ENCODE measurements at places on chromosomes 12 and 14.

GRCh38 chr12:123442774-123443173, 6.3 kb upstream of the RILPL2 start:
- H3K27me3 ChIP-seq, result no peaks in the 10 kb centered on the region
- peaks cover 11% of the 10 kb centered on the region for H3K4me1 ChIP-seq
- H3K27ac ChIP-seq, result no peak overlapping the region
- no peak for DNase-seq
- no peaks in the 10 kb centered on the region for H3K36me3 ChIP-seq
- no peak overlapping the region for H3K4me3 ChIP-seq

GRCh38 chr14:42299692-42300091, 693.0 kb downstream of the LRFN5 start:
- no peak for DNase-seq
- H3K4me1 ChIP-seq, result no peaks in the 10 kb centered on the region
- no peak overlapping the region for H3K27ac ChIP-seq
- H3K36me3 ChIP-seq, result no peaks in the 10 kb centered on the region
- H3K4me3 ChIP-seq, result no peak overlapping the region
- no peaks in the 10 kb centered on the region for H3K27me3 ChIP-seq

- H3K27me3 ChIP-seq, result no peaks in the 10 kb centered on the region
- no peak overlapping the region for H3K27ac ChIP-seq
- H3K36me3 ChIP-seq, result no peaks in the 10 kb centered on the region
- H3K4me3 ChIP-seq, result no peak overlapping the region
These were observed 18.4 kb upstream of the SAMD4A start for GRCh38 chr14:54548491-54548890.

- no peak overlapping the region for H3K27ac ChIP-seq
- H3K4me1 ChIP-seq, result no peaks in the 10 kb centered on the region
- H3K4me3 ChIP-seq, result no peak overlapping the region
- no peaks in the 10 kb centered on the region for H3K27me3 ChIP-seq
These were observed 153.0 kb upstream of the DIO2 start for GRCh38 chr14:80364274-80364673.

GRCh38 chr12:115257791-115258190, 573.8 kb upstream of the TBX3 start:
- H3K36me3 ChIP-seq, result no peaks in the 10 kb centered on the region
- no peak overlapping the region for H3K27ac ChIP-seq
- no peaks in the 10 kb centered on the region for H3K27me3 ChIP-seq
- no peak for DNase-seq
- no peak overlapping the region for H3K4me3 ChIP-seq

GRCh38 chr14:68789821-68790643, 2.8 kb downstream of the ZFP36L1 start:
- no peaks in the 10 kb centered on the region for H3K27me3 ChIP-seq
- peak overlapping the region; percentile 99 for H3K4me3 ChIP-seq
- peaks cover 44% of the 10 kb centered on the region for H3K4me1 ChIP-seq
- H3K27ac ChIP-seq, result peak overlapping the region; percentile 99

GRCh38 chr12:1619587-1619986, 9.4 kb upstream of the WNT5B start:
- no peak overlapping the region for H3K27ac ChIP-seq
- no peaks in the 10 kb centered on the region for H3K36me3 ChIP-seq
- no peaks in the 10 kb centered on the region for H3K4me1 ChIP-seq
- no peaks in the 10 kb centered on the region for H3K27me3 ChIP-seq

DNA sequence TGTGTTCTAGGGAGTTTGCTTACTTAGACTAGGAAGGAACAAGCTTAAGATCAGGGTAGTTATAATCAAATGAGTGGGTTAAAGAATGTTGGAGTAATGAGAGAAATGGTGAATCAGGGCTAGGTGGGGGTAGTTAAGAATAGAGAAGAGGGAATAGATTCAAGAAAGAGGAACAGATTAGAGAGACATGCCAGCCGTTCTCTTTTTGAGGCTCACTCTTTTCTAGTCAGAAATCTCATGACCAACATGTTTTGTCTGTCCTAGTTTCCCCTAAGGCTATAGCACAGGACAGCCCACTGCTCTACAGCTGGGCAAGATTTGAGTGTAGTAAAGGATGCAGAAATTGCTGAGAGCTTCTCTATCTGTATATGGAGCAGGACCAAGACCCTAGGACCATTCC, 258.4 kb downstream of the AKAP6 start:
- H3K27me3 ChIP-seq, result no peaks in the 10 kb centered on the region
- no peak overlapping the region for H3K27ac ChIP-seq
- no peak overlapping the region for H3K4me3 ChIP-seq

DNA sequence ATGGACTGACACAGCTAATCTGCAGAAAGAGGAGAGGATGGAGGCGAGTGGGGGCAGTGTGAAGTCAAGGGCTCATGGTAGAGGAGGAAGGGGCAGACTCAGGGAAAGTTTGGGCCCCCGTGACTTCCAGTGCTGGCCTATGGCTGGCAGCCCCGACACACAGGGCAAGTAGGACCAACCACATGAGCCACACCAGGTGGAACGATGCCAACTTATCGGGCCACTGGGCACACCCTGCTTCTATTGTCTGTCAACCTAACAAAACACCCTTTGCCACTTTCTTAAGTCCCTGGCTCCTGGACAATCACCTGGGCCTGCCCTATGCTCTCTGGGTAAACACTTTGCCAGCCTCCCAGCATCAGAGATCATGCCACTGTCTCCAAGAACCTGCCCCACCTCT, 65.2 kb upstream of the PSMC1 start:
- no peak for DNase-seq
- no peak overlapping the region for H3K27ac ChIP-seq
- no peak overlapping the region for H3K4me3 ChIP-seq
- H3K27me3 ChIP-seq, result no peaks in the 10 kb centered on the region

DNA sequence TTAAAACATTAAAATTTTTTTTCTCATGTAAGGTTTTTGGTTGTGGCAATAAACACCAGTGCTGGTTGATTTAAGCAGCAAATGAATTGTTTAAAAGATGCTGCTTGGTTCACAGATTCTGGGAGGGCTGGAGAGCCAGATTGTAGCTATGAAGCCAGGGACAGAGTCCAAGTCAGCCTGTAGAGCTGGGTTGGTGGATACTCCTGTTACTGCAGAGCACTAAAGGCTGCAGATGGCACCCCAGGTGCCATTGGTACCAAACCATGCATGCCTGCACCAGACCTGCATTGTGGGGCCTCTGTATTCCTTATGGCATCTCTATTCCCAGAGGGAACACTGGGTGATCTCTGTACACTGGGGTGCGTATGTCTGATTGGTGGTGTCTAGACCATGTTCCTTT, 113.3 kb downstream of the SNAPC1 start:
- H3K4me3 ChIP-seq, result no peak overlapping the region
- no peaks in the 10 kb centered on the region for H3K36me3 ChIP-seq
- no peaks in the 10 kb centered on the region for H3K4me1 ChIP-seq
- H3K27ac ChIP-seq, result no peak overlapping the region

GRCh38 chr12:127411981-127412380, 855.0 kb upstream of the TMEM132C start:
- DNase-seq, result no peak
- no peak overlapping the region for H3K4me3 ChIP-seq
- no peak overlapping the region for H3K27ac ChIP-seq
- no peaks in the 10 kb centered on the region for H3K27me3 ChIP-seq
- no peaks in the 10 kb centered on the region for H3K36me3 ChIP-seq
- H3K4me1 ChIP-seq, result no peaks in the 10 kb centered on the region

- no peaks in the 10 kb centered on the region for H3K4me1 ChIP-seq
- H3K4me3 ChIP-seq, result no peak overlapping the region
- H3K36me3 ChIP-seq, result no peaks in the 10 kb centered on the region
- H3K27ac ChIP-seq, result no peak overlapping the region
- no peak for DNase-seq
- H3K27me3 ChIP-seq, result peaks cover 6% of the 10 kb centered on the region
These were observed 867 bp downstream of the RHOJ start for GRCh38 chr14:63205044-63205575.

DNA sequence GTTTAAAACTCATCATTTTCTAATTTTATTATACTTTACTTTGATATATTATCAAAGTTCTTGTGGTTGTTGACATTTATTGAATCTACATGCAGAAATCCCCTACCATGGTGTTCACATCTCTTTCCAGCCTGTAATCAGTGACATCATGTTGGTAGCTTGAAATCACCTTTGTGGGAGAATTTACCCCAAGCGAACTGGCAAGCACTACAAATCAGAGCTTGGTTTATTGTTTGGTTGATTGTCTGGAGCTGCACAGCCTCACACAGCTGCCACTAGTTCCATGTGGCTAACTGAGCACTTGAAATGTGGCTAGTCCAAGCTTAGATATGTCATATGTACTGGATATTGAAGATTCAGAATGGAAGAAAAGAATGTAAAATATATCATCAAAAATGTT, 15.4 kb upstream of the KRT5 start:
- H3K27ac ChIP-seq, result no peak overlapping the region
- no peaks in the 10 kb centered on the region for H3K36me3 ChIP-seq
- no peaks in the 10 kb centered on the region for H3K27me3 ChIP-seq
- no peak overlapping the region for H3K4me3 ChIP-seq
- no peaks in the 10 kb centered on the region for H3K4me1 ChIP-seq

- no peak overlapping the region for H3K27ac ChIP-seq
- no peaks in the 10 kb centered on the region for H3K36me3 ChIP-seq
- no peak overlapping the region for H3K4me3 ChIP-seq
- DNase-seq, result no peak
- peaks cover 13% of the 10 kb centered on the region for H3K4me1 ChIP-seq
These were observed 77.7 kb downstream of the PLXNC1 start for GRCh38 chr12:94225947-94226630.

GRCh38 chr12:16530268-16530850, 75.6 kb downstream of the LMO3 start:
- no peaks in the 10 kb centered on the region for H3K4me1 ChIP-seq
- no peak for DNase-seq
- no peak overlapping the region for H3K27ac ChIP-seq

GRCh38 chr14:32085845-32086383, 8.8 kb downstream of the ARHGAP5 start:
- H3K4me1 ChIP-seq, result no peaks in the 10 kb centered on the region
- no peak overlapping the region for H3K27ac ChIP-seq
- no peak overlapping the region for H3K4me3 ChIP-seq
- DNase-seq, result no peak

- no peaks in the 10 kb centered on the region for H3K27me3 ChIP-seq
- H3K4me3 ChIP-seq, result no peak overlapping the region
- H3K4me1 ChIP-seq, result no peaks in the 10 kb centered on the region
- H3K27ac ChIP-seq, result no peak overlapping the region
- no peak for DNase-seq
These were observed 1320.6 kb downstream of the LRFN5 start for GRCh38 chr14:42927313-42927712.

DNA sequence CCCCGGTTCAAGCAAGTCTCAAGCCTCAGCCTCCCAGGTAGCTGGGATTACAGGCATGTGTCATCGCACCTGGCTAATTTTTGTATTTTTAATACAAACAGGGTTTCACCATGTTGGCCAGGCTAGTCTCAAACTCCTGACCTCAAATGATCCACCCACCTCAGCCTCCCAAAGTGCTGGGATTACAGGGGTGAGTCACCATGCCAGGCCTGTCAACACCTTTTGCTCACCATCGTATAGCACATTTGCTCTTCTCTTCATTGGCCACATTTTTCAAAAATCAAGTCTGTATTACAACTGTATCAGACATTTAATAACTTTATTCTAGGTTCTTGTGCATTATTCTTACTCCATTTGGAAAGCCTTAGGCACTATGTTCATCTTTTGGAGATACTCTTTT, 50.3 kb downstream of the BCAT1 start:
- H3K27me3 ChIP-seq, result peaks cover 3% of the 10 kb centered on the region
- no peak for DNase-seq
- H3K27ac ChIP-seq, result no peak overlapping the region
- no peaks in the 10 kb centered on the region for H3K36me3 ChIP-seq

DNA sequence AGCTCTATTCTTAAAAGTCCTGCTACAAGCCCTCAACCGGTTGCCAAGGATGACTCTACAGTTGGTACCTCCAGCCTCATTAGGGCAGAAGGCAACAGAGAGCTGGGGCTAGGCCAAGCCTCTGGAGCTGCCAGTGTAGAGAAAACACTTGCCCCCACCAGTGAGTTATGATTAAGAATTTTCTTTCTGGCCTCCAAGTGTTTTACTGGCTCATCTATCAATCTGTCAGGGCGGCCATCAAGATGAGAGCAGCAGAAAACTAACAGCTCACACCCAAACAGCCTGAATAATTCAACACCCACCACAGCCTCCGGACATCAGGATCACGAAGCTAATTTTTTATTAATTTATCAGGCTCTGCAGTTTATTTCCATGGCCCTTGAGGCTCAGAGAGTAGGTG, 40.7 kb upstream of the CMKLR1 start:
- no peaks in the 10 kb centered on the region for H3K4me1 ChIP-seq
- no peak overlapping the region for H3K27ac ChIP-seq
- H3K4me3 ChIP-seq, result no peak overlapping the region
- DNase-seq, result no peak
- no peaks in the 10 kb centered on the region for H3K36me3 ChIP-seq

DNA sequence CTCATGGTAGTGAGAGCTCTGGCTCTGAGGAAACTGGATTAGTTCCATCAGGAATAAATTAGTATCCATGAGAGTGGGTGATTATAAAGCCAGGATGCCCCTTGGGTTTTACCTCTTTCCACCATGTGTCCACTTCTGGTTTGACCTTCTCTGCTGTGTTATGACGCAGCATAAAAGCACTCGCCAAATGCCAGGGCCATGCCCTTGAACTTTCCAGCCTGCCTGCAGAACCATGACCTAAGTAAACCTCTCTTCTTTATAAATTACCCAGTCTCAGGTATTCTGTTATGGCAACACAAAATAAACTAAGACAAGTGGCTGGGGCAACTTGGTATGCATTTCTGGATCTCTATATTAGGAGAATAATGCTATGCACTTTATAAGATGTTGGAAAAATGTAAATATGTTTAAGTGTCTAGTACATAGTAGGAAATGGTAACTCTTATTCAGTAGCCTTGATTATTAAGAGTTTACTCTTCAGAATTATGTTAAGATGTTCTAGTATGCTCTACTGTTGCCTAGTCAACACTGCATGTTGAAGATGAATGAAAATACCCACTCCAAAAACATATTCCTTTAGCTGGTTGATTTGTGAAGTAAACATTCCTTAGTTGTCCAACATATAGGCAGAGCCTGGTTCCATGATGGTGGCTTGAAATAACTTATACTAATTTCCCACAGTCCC, 455.6 kb upstream of the TMPO start:
- H3K4me1 ChIP-seq, result no peaks in the 10 kb centered on the region
- H3K4me3 ChIP-seq, result no peak overlapping the region
- no peaks in the 10 kb centered on the region for H3K36me3 ChIP-seq
- no peaks in the 10 kb centered on the region for H3K27me3 ChIP-seq

GRCh38 chr12:10722502-10722904, 620 bp downstream of the YBX3 start:
- no peaks in the 10 kb centered on the region for H3K36me3 ChIP-seq
- peaks cover 6% of the 10 kb centered on the region for H3K27me3 ChIP-seq
- peak; percentile 66 for DNase-seq
- H3K4me3 ChIP-seq, result peak overlapping the region; percentile 70
- peak overlapping the region; percentile 87 for H3K27ac ChIP-seq

DNA sequence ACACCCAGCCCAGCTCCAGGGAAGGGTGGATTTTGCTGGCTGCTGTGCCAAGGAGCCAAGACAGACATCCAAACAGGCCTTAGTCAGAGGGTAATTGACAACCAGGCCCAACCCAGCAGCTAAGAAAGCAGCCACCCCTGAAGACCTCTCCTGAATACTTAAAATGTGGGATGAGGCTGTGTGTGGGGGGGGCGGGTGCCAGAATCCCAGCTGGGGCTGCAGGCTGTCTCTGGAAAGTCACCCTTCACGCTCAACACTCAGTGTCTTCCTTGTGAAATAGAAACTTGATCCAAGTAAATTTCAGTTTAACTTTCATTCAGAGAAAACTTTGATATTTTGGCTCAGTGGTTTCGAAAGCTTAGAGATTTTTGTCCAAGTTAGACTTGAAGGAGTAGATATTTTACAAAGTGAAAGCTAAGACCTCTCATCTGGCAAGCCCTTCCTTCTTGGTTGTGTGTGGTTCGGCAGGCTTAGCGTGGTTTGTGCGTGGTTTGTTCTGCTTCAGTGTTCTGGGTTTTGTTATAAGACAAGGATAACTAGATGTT, 5.1 kb downstream of the PAPLN start:
- no peaks in the 10 kb centered on the region for H3K4me1 ChIP-seq
- H3K27me3 ChIP-seq, result peaks cover 36% of the 10 kb centered on the region
- no peak overlapping the region for H3K27ac ChIP-seq
- H3K4me3 ChIP-seq, result no peak overlapping the region

Measured in CD8-positive, alpha-beta memory T cell (primary cell).